ENCODE measurements at places on chromosomes 13 and 19.

DNA sequence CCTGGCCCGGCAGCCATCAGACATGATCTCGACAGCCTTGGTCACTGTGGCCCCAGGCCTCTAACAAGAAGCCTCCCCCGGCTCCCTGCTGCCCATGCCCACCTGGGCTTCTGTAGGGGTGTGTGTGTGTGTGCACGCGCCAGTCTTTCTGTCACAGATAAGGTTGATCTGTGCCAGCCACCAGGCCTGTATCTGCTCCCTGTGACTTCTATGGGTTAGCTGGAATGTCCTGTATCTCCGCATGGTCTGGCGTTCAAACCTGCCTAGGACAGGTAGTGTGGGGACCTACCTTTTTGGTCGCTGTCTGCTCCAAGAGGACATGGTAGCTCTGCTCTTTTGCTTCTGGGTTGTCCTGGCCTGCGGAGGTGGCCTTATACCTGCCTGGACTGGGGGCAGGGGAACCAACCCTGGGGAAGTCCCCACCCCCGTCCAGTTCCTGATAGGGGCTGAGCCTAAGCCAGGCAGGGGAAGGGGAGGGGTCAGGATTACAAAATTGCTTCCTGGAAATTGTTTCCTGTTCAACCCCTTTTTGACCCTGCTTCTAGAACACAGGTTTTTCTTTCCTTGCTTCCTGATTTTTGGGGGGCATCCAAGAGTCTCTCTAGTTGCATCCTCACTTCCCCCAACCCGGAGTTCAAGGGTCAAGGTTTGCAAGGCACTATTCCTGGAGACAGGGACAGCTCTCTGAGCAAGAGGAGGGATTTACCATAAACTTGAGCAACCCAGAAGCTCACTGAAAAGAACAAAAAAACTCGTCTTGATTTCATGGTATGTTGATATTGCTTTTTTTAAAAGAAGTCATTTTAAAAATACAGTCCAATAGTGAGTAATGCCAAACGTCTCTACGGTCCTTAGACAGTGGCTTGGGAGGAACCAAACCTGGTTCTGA lies at the start of gene LRG1:
Gene LRG1, minus strand, starts transcription at position 344 of the 889 bp plus-strand sequence. Its CDS starts 23 bp downstream, at position 321.
- no peak for DNase-seq

- DNase-seq, result peak; percentile 75
These were observed 475.8 kb downstream of the FOXO1 start for GRCh38 chr13:40190641-40191100.

- no peak for DNase-seq
These were observed 6.6 kb upstream of the CDX2 start for GRCh38 chr13:27975564-27976361.

DNA sequence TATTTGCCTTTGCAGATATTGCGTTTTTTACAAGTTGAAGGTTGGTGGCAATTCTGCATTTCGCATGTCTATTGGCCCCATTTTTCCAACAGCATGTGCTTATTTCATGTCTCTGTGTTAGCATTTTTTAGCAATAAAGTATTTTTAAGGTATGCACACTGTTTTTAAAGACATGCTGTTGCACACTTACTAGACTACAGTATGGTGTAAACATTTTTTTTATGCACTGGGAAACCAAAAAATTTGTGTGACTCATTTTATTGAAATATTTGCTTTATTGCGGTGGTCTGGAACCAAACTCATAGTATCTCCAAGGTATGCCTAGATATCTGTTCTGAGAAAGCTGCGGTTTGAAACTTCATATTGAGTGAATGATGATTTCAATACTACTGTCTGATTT lies 55.4 kb upstream of the RNF113B start:
- no peak for DNase-seq

- DNase-seq, result no peak
These were observed 122.0 kb downstream of the OLFM4 start for GRCh38 chr13:53150568-53150967.

GRCh38 chr19:53657778-53658177 lies 26.0 kb downstream of the DPRX start:
- no peak for DNase-seq
